SJSA1 (cell line): ENCODE measurements at places on chromosomes 16 and 17. TPM values are rescaled to one million over a fixed set of nuclear protein-coding genes. Genes with fewer than 3 reads are reported as not detected.

GRCh38 chr17:51820252-51820651 is 338.3 kb downstream of the CA10 start:
- no peak overlapping the region for H3K4me3 ChIP-seq
- no peaks in the 10 kb centered on the region for H3K36me3 ChIP-seq
- H3K27ac ChIP-seq = no peak overlapping the region

GRCh38 chr16:65807858-65808257 is 558.6 kb upstream of the CDH5 start:
- H3K27ac ChIP-seq = no peak overlapping the region
- DNase-seq = no peak
- no peaks in the 10 kb centered on the region for H3K36me3 ChIP-seq
- H3K4me1 ChIP-seq = no peaks in the 10 kb centered on the region
- no peak overlapping the region for H3K4me3 ChIP-seq

GRCh38 chr16:85431431-85432124 is 181.5 kb upstream of the GSE1 start:
- no peaks in the 10 kb centered on the region for H3K27me3 ChIP-seq
- no peak for DNase-seq
- no peaks in the 10 kb centered on the region for H3K4me1 ChIP-seq
- no peak overlapping the region for H3K4me3 ChIP-seq

DNA sequence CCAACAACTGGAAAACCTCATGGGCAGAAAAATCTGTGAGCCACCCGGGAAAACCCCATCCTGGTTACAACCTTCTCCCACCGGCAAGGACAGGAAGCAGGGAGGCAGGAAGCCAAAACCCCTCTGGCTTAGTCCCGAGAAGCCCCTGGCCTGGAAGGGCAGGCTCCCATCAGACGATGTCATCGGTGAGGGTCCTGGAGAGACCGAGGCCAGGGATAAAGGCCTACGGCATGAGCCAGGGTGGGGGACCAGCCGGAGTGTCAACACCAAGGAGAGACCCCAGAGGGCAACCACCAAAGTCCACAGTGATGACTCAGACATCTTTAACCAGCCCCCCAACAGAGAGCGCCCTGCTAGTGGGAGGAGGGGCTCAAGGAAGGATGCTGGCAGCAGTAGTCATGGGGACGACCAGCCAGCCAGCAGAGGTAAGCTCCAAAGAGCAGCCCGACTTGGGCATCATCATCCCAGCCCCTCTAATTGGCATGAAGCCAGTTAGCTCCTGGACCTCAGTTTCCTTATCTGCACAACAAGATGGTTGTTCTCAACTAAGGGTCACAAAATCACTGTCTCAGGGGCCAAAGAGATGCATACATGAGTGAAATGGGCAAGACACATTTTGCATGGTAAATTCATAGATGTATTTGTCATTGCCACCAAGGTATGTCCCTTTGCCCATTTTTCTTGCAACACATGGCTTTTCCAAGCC is 190.7 kb downstream of the KATNIP start:
- no peak for DNase-seq
- no peaks in the 10 kb centered on the region for H3K27me3 ChIP-seq
- no peak overlapping the region for H3K4me3 ChIP-seq
- no peak overlapping the region for H3K27ac ChIP-seq

- H3K27me3 ChIP-seq = no peaks in the 10 kb centered on the region
- H3K36me3 ChIP-seq = no peaks in the 10 kb centered on the region
- H3K27ac ChIP-seq = 0 out of 2 replicates have a peak overlapping the region, but pooled peaks have one; percentile 5
- no peak overlapping the region for H3K4me3 ChIP-seq
Measured at GRCh38 chr16:82582975-82583374, 43.8 kb upstream of the CDH13 start.

GRCh38 chr16:14423344-14423743 is 206.7 kb downstream of the PARN start:
- H3K27me3 ChIP-seq = no peaks in the 10 kb centered on the region
- no peak overlapping the region for H3K4me3 ChIP-seq
- H3K36me3 ChIP-seq = no peaks in the 10 kb centered on the region
- no peak for DNase-seq

GRCh38 chr16:23847948-23848347 is 12.2 kb downstream of the PRKCB start:
- DNase-seq = no peak
- H3K4me3 ChIP-seq = no peak overlapping the region
- H3K27me3 ChIP-seq = no peaks in the 10 kb centered on the region
- no peak overlapping the region for H3K27ac ChIP-seq

DNA sequence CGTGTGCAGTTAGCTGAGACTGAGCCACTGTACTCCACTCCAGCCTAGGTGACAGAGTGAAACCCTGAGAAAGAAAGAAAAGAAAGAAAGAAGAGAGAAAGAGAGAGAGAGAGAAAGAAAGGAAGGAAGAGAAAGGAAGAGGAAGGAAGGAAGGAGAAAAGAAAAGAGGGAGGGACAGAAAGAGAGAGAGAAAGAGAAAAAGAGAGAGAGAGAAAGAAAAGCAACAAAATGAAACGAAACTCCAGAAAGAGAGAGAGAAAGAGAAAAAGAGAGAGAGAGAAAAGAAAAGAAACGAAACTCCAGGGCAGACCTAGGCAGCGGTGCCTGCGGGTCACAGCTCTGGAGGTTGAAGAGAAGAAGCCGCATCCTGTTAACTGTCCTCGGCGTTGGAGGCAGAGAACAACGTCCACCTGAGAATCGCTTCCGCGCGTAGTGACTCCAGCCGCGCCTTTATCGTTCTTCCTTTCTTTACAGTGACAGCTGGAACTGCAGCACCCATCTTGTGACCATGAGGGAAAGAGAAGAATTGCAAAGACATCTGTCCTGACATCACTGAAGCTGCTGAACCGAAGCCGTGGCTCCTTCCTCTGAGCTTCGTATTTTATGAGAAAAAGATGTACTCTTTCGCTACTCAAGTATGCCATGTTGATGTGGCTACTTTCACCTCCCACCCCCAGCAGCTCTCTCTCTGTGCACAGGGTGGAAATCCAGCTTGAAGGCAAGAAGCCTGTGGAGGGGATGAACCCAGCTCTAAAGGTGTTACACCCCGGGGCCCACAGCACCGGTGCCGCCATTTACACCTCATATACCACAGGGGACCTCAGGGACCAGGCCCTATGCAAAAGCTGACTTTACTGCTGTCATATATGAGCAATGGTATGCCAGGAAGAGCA is 56.9 kb upstream of the DOC2B start:
- no peak overlapping the region for H3K4me3 ChIP-seq
- DNase-seq = no peak
- H3K27ac ChIP-seq = no peak overlapping the region
- H3K36me3 ChIP-seq = no peaks in the 10 kb centered on the region

- no peak overlapping the region for H3K27ac ChIP-seq
- no peak overlapping the region for H3K4me3 ChIP-seq
- H3K27me3 ChIP-seq = no peaks in the 10 kb centered on the region
- no peaks in the 10 kb centered on the region for H3K36me3 ChIP-seq
Measured at GRCh38 chr16:27284865-27285675, 16.5 kb upstream of the NSMCE1 start.

GRCh38 chr17:48326310-48326709 is 103.7 kb downstream of the SKAP1 start:
- no peak for DNase-seq
- no peak overlapping the region for H3K4me3 ChIP-seq
- H3K36me3 ChIP-seq = no peaks in the 10 kb centered on the region
- no peaks in the 10 kb centered on the region for H3K4me1 ChIP-seq
- H3K27me3 ChIP-seq = peaks cover 87% of the 10 kb centered on the region

- DNase-seq = no peak
- no peak overlapping the region for H3K27ac ChIP-seq
- peaks cover 47% of the 10 kb centered on the region for H3K27me3 ChIP-seq
- no peak overlapping the region for H3K4me3 ChIP-seq
- H3K36me3 ChIP-seq = no peaks in the 10 kb centered on the region
Measured at GRCh38 chr17:79572136-79572925, 38.5 kb downstream of the RBFOX3 start.

DNA sequence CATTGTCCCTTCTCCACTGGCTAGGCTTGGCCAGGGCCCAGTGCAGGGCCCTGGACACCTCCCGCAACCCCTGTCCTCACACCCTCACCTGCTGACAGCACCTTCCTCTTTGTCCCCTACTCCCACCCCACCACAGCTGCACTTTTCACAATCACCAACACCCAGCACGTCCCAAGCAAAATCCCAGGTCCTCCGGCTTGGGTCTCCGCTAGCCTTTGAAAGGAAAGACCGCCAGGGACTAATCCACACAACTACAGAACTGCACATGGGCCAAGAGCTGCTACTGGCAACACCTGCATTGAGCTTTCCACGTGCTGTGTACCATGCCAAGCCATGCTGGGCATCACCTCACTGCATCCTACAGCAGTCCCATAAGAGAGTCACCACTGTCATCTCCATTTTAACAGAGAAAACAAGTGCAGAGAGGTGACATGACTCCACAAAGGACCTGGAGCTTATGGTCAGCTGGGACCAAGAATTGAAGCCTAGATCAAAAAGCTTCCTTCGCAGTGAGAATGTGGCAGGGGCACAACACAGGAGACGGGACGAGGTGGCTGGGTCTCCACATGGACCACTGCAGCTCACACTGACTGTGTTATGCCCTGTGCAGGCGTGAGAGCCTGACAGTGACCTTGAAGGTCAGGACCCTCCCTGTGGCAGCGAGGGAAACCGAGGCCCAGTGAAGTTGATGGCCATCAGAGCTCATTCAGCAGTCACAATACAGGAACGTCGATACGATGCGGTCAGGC is 22.5 kb downstream of the FBXO31 start:
- H3K4me1 ChIP-seq = peaks cover 38% of the 10 kb centered on the region
- peaks cover 64% of the 10 kb centered on the region for H3K36me3 ChIP-seq
- H3K4me3 ChIP-seq = no peak overlapping the region
- H3K27ac ChIP-seq = no peak overlapping the region

GRCh38 chr17:36975922-36976515 is 27.3 kb downstream of the AATF start:
- no peak for DNase-seq
- peaks cover 19% of the 10 kb centered on the region for H3K4me1 ChIP-seq
- H3K27me3 ChIP-seq = no peaks in the 10 kb centered on the region

GRCh38 chr17:17410357-17410756 is 66.4 kb upstream of the MED9 start:
- no peak overlapping the region for H3K4me3 ChIP-seq
- peaks cover 39% of the 10 kb centered on the region for H3K4me1 ChIP-seq
- H3K27ac ChIP-seq = no peak overlapping the region
- no peaks in the 10 kb centered on the region for H3K27me3 ChIP-seq

GRCh38 chr17:68832109-68832802 is 122.9 kb downstream of the ABCA8 start:
- no peak overlapping the region for H3K4me3 ChIP-seq
- no peak for DNase-seq
- H3K27ac ChIP-seq = no peak overlapping the region
- no peaks in the 10 kb centered on the region for H3K27me3 ChIP-seq
- no peaks in the 10 kb centered on the region for H3K36me3 ChIP-seq
- H3K4me1 ChIP-seq = peaks cover 17% of the 10 kb centered on the region

GRCh38 chr17:5236938-5237540 is 2.4 kb upstream of the SCIMP start:
- H3K36me3 ChIP-seq = no peaks in the 10 kb centered on the region
- no peak overlapping the region for H3K27ac ChIP-seq
- no peak overlapping the region for H3K4me3 ChIP-seq
- no peak for DNase-seq
- no peaks in the 10 kb centered on the region for H3K27me3 ChIP-seq
- H3K4me1 ChIP-seq = no peaks in the 10 kb centered on the region

GRCh38 chr16:28193530-28194423 is 18.0 kb downstream of the XPO6 start:
- peak overlapping the region; percentile 94 for H3K27ac ChIP-seq
- H3K4me3 ChIP-seq = no peak overlapping the region
- peaks cover 77% of the 10 kb centered on the region for H3K4me1 ChIP-seq
- no peaks in the 10 kb centered on the region for H3K27me3 ChIP-seq
- peak; percentile 71 for DNase-seq

DNA sequence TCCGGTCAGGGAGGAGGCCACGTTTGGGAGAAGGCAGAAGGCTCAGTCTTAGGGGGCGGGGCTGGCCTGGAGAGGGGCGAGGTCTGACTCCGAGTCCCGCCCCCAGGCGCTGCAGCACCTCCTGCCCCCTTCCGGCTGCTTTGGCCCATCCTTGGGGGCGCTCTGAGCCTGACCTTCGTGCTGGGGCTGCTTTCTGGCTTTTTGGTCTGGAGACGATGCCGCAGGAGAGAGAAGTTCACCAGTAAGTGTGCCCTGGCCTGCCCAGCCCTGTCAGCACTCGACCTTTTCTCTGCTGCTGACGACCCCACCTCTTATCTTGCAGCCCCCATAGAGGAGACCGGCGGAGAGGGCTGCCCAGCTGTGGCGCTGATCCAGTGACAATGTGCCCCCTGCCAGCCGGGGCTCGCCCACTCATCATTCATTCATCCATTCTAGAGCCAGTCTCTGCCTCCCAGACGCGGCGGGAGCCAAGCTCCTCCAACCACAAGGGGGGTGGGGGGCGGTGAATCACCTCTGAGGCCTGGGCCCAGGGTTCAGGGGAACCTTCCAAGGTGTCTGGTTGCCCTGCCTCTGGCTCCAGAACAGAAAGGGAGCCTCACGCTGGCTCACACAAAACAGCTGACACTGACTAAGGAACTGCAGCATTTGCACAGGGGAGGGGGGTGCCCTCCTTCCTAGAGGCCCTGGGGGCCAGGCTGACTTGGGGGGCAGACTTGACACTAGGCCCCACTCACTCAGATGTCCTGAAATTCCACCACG is 1.5 kb downstream of the TNFRSF12A start:
- H3K4me1 ChIP-seq = peaks cover 27% of the 10 kb centered on the region
- peak overlapping the region; percentile 99 for H3K27ac ChIP-seq
- peaks cover 55% of the 10 kb centered on the region for H3K36me3 ChIP-seq
- peak; percentile 93 for DNase-seq
- H3K4me3 ChIP-seq = peak overlapping the region; percentile 96

DNA sequence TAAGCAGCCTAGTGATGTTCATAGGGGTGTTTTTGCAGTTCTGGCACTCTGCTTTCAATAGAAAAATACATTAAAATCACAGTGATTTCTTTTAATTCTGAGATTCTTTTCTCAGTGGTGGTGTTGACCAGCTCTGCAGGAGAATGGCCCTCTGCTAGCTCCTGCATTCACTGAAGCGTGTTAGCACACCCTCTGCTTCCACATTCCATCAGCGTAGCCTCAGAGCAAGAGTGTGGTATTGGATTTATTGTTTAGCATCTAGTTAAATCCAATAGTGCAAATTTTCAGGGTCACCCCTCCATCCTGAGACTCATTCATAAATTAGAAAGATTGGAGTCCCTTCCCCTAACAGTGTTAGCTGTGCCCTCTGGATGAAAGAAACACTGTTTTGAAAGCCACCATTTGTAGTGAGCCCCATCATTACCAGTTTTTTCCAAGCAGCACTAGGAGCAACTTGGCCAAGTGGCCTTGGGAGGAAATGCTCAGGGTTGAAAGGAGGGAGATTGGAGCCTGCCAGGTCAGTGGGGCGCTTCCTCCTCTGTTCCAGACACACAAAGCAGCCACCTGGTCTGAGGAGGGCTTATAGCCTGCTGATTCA is 45.7 kb downstream of the B9D1 start:
- peaks cover 12% of the 10 kb centered on the region for H3K4me1 ChIP-seq
- H3K27ac ChIP-seq = no peak overlapping the region
- H3K36me3 ChIP-seq = peaks cover 21% of the 10 kb centered on the region
- no peak for DNase-seq

Gene TNP2
- total RNA-seq = 0.31 TPM in 1 of 2 replicates, not detected in the other

Gene KRTAP4-3
- total RNA-seq = not detected in 2 replicates

Gene CYBC1
- 71.4 and 106 TPM in 2 replicates for total RNA-seq

Gene CD300LB
- not detected in 2 replicates for total RNA-seq

Gene KRT40
- total RNA-seq = not detected in 2 replicates

Gene RAMP2
- total RNA-seq = not detected in 2 replicates
